ENCODE measurements at places on chromosomes 12 and 14. TPM values are rescaled to one million over a fixed set of nuclear protein-coding genes. Genes with fewer than 3 reads are reported as not detected.

The OR4K13 gene
- not detected for total RNA-seq

The PLEKHD1 gene
- 0.04 TPM for total RNA-seq

The MAP3K9 gene
- 5.5 TPM for total RNA-seq

The SYNE3 gene
- 38.7 TPM for total RNA-seq

The MFAP5 gene
- not detected for total RNA-seq

The SDR9C7 gene
- total RNA-seq: not detected

The INHBE gene
- 1.1 TPM for total RNA-seq

The RNASE7 gene
- not detected for total RNA-seq

The CNTN1 gene
- total RNA-seq: not detected

The ZNF641 gene
- total RNA-seq: 10.1 TPM

The GUCY2C gene
- total RNA-seq: not detected

The AQP6 gene
- total RNA-seq: not detected

The PTGDR gene
- total RNA-seq: 0.34 TPM
